ENCODE measurements at places on chromosomes 12 and 14. TPM values are rescaled to one million over a fixed set of nuclear protein-coding genes. Genes with fewer than 3 reads are reported as not detected.

Gene PTPRR
- polyA plus RNA-seq = 0.21 TPM

Gene SIRT4
- polyA plus RNA-seq = 0.56 TPM

Gene VIPAS39
- polyA plus RNA-seq = 17.2 TPM

Gene DDHD1
- polyA plus RNA-seq = 3.7 TPM

Gene TSPAN11
- polyA plus RNA-seq = 0.30 TPM

Gene TGFB3
- 4.3 TPM for polyA plus RNA-seq

Gene SPIC
- polyA plus RNA-seq = not detected

Gene TTC6
- not detected for polyA plus RNA-seq

Gene KRT81
- 0.29 TPM for polyA plus RNA-seq

Gene VRTN
- polyA plus RNA-seq = not detected

Gene DHRS4L2
- 19.6 TPM for polyA plus RNA-seq

Gene LHX5
- not detected for polyA plus RNA-seq

Gene LBHD2
- polyA plus RNA-seq = not detected

Gene IGFBP6
- 373 TPM for polyA plus RNA-seq

Gene CLEC1A
- polyA plus RNA-seq = not detected

Gene MUCL1
- not detected for polyA plus RNA-seq

Gene CLMN
- 0.09 TPM for polyA plus RNA-seq

Gene FIGNL2
- 0.09 TPM for polyA plus RNA-seq

Gene TAS2R9
- not detected for polyA plus RNA-seq

Gene CKAP4
- polyA plus RNA-seq = 297 TPM

Gene GPR68
- 0.94 TPM for polyA plus RNA-seq

Gene FAR2
- polyA plus RNA-seq = 1.1 TPM

Gene MEG3
- 518 TPM for polyA plus RNA-seq

Gene TAS2R42
- not detected for polyA plus RNA-seq

Gene LMNTD1
- polyA plus RNA-seq = 1.3 TPM

Gene OAS1
- polyA plus RNA-seq = not detected

Gene RTN1
- 0.44 TPM for polyA plus RNA-seq

Gene SYCP3
- polyA plus RNA-seq = 0.07 TPM

Gene MYO1A
- polyA plus RNA-seq = not detected

Gene NOC4L
- 13.4 TPM for polyA plus RNA-seq

Gene INHBC
- 0.06 TPM for polyA plus RNA-seq

Gene C1R
- polyA plus RNA-seq = 153 TPM

Gene MYRFL
- polyA plus RNA-seq = not detected

Gene DEPDC4
- polyA plus RNA-seq = 0.39 TPM

Gene IL31
- not detected for polyA plus RNA-seq

Gene KIF26A
- polyA plus RNA-seq = 0.03 TPM

Gene FAM222A
- 0.32 TPM for polyA plus RNA-seq

Gene MRPS35
- polyA plus RNA-seq = 40.1 TPM

Gene CFAP54
- 0.41 TPM for polyA plus RNA-seq

Gene FOXA1
- 0.31 TPM for polyA plus RNA-seq

Gene TMEM253
- not detected for polyA plus RNA-seq

Gene COL2A1
- polyA plus RNA-seq = not detected

Gene CTSG
- not detected for polyA plus RNA-seq

Gene GPR162
- polyA plus RNA-seq = 6.0 TPM

Gene GYS2
- not detected for polyA plus RNA-seq

Gene BCL2L14
- not detected for polyA plus RNA-seq

Gene FGD4
- 2.1 TPM for polyA plus RNA-seq

Gene RASSF9
- 0.09 TPM for polyA plus RNA-seq

Gene SVOP
- polyA plus RNA-seq = not detected

Gene PMCH
- not detected for polyA plus RNA-seq

Gene TMEM229B
- polyA plus RNA-seq = not detected

Gene PTPRB
- polyA plus RNA-seq = 3.7 TPM

Gene LRRK2
- polyA plus RNA-seq = 0.17 TPM

Gene KITLG
- 11.1 TPM for polyA plus RNA-seq

Gene ESRRB
- polyA plus RNA-seq = not detected

Gene PARPBP
- polyA plus RNA-seq = 3.0 TPM

Measured in IMR-90 (cell line).